ENCODE measurements at places on chromosomes 12 and 14.

GRCh38 chr14:21965042-21965441, 291.4 kb upstream of the OR4E1 start:
- no peak for DNase-seq
- H3K36me3 ChIP-seq, result no peaks in the 10 kb centered on the region
- H3K27me3 ChIP-seq, result peaks cover 5% of the 10 kb centered on the region
- H3K27ac ChIP-seq, result no peak overlapping the region
- H3K4me1 ChIP-seq, result peaks cover 8% of the 10 kb centered on the region

GRCh38 chr14:75689012-75689411, 28.0 kb downstream of the TTLL5 start:
- peaks cover 4% of the 10 kb centered on the region for H3K36me3 ChIP-seq
- DNase-seq, result no peak
- no peaks in the 10 kb centered on the region for H3K27me3 ChIP-seq
- no peak overlapping the region for H3K27ac ChIP-seq

DNA sequence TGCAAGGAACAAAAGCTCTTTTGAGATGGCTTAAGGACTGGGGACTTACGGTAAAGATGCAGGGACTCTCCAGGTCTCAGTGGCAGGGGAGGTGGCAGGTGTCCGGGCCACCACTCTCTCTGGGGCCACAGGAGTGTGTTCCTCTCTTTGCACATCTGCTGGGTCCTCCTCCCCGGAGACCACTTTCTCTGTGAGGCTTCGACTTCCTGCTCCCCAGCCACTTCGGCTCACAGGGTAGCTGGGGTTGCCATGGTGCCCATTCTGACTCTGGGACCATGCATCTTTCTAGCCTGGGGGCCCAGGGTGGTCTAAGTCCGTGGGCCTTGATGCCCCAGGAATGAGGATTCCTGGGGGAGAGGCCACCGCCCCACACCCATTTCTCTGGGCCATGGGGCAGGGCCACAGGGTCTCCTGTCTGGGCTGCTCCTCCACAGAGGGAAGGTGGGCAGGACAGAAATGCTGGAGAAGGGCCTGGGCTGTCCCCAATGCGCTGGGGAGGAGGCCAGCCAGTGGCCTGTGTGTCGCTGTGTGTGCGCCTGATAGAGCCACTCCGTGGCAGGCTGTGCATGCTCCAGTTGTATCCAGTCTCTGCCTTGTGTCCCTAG, 38.5 kb downstream of the CCDC92 start:
- H3K27ac ChIP-seq, result no peak overlapping the region
- peaks cover 6% of the 10 kb centered on the region for H3K27me3 ChIP-seq
- no peak overlapping the region for H3K4me3 ChIP-seq
- peaks cover 5% of the 10 kb centered on the region for H3K36me3 ChIP-seq
- no peak for DNase-seq

DNA sequence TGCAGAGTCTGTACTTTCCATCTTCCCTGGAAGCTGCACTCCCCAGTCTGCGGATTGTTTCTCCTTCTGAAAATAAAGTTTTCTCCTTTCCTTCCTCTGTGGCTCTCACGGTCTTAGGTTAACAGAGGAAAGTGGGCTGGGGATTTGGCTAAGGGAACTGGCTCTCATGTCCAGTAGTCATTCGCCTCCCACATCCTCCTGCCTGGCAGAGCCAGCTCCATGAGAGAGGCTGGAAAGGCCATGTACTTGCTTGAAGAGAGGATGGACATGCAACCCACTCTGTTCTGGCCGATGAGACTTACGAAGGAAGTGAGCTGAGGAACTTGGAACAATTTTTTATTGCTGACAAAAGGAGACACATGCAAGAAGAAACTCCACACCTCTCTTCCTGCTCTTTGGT, 18.9 kb upstream of the RGS6 start:
- H3K36me3 ChIP-seq, result peaks cover 2% of the 10 kb centered on the region
- H3K4me3 ChIP-seq, result no peak overlapping the region
- H3K27ac ChIP-seq, result no peak overlapping the region

DNA sequence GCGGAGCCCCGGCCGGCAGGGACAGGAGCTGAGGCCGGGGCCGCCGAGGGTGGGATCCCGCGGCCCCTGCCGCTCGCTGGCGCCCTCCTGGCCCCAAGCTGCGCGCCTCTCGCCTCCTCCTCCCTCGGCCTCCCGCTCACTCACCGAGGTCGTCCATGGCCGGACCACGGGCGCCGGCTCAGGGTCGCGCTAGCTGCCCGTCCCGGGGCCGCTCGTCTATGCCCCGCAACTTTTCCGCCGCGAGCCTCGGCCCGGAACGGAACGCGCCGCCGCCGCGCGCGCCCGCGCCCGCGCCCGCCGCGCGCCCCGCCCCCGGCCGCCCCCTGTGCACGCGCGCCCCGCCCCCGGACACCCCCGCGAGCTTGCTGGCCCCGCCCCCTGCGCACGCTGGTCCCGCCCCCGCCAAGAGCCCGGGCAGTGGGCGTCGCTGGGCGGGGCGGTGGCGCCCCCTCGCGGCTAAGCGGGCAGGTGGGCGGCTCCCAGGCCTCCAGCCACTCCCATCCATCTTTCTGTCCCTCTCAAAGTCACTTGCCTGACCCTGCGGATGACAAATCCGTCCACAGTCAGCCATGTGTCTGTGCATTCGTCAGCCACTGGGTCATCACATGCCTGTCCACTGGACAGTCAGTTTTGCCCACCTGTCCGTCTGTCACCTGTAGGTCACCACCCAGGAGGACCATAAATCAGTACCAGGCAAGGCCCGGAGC, at the start of gene PXN:
Gene PXN, minus strand, starts transcription at position 258 of the 707 bp plus-strand sequence. Its CDS starts 101 bp downstream, at position 157.
- H3K4me3 ChIP-seq, result peak within 1 kb of the TSS; percentile 99
- peaks cover 29% of the 10 kb centered on the region for H3K4me1 ChIP-seq
- H3K27me3 ChIP-seq, result no peaks in the 10 kb centered on the region
- DNase-seq, result peak; percentile 95

DNA sequence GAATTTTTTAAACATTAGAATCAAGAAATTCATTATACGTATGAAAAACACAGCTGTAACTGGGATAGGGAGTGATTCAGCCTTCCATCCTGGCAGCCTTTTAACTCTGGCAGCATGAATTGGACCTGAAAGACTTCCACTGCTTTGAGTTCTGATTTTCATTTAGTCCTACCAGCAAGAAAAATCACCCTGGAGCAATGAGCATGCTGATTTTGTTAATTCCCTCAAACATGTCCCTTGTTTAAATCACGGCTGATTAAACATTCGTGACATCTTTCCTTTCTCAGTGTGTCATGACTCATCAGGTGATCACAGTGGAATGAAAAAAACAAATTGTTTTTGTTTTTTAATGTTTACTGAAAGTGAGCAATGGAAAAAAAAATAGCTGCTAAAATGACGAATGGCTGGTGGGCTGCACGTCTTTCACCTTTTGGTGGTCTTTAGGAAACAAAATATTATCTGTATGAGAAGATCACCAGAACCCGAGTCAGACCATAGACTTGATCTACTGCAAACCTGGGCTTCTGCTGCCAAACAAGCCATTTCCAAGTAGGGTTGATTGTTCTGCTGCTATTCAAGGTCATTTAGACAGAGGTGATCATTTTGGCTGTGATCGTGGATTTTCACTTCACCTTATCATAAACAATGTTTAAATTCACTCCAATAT, 67.0 kb upstream of the CAND1 start:
- no peak overlapping the region for H3K27ac ChIP-seq
- DNase-seq, result no peak
- H3K36me3 ChIP-seq, result no peaks in the 10 kb centered on the region

DNA sequence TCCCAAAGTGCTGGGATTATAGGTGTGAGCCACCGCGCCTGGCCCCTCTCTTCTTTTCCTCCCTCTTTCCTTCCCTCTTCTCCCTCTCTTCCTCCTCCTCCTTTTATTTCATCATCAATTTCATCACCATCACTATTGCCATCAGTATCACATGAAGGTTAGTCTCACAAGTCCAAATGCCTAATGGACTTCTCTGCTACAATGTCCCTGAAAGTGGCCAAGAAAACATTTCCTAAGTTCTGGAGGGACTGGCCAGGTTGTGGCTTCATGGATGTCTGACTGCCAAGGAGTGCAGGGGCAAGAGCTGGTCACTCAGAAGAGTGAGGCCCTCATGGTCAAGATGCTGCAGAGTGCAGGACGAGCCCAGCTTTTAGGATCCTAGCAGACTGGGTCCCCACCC, 97.6 kb downstream of the SYNE3 start:
- DNase-seq, result no peak
- peaks cover 3% of the 10 kb centered on the region for H3K4me1 ChIP-seq
- H3K27me3 ChIP-seq, result no peaks in the 10 kb centered on the region
